Adrenal gland (tissue), 19 donors: ENCODE measurements at places on chromosomes 3 and 15. TPM values are rescaled to one million over a fixed set of nuclear protein-coding genes. Genes with fewer than 3 reads are reported as not detected.

GRCh38 chr15:82306791-82307713 is 42.2 kb downstream of the GOLGA6L10 start:
- no peak overlapping the region for H3K4me3 ChIP-seq
- H3K36me3 ChIP-seq, result no peaks in the 10 kb centered on the region
- H3K4me1 ChIP-seq, result no peaks in the 10 kb centered on the region
- no peak overlapping the region for H3K27ac ChIP-seq

The ASB14 gene
- total RNA-seq, result not detected

The CACNA2D2 gene
- total RNA-seq, result 0.79 TPM

- no peaks in the 10 kb centered on the region for H3K4me1 ChIP-seq
- no peak overlapping the region for H3K4me3 ChIP-seq
- DNase-seq, result no peak
- H3K27ac ChIP-seq, result no peak overlapping the region
- H3K27me3 ChIP-seq, result no peaks in the 10 kb centered on the region
These were observed 180.3 kb downstream of the MYRIP start for GRCh38 chr3:39989746-39990145.

GRCh38 chr15:59741274-59741906 is 52.3 kb upstream of the BNIP2 start:
- H3K27ac ChIP-seq, result no peak overlapping the region
- no peak overlapping the region for H3K4me3 ChIP-seq
- H3K4me1 ChIP-seq, result no peaks in the 10 kb centered on the region

The CRABP1 gene
- total RNA-seq, result 2.4 TPM

DNA sequence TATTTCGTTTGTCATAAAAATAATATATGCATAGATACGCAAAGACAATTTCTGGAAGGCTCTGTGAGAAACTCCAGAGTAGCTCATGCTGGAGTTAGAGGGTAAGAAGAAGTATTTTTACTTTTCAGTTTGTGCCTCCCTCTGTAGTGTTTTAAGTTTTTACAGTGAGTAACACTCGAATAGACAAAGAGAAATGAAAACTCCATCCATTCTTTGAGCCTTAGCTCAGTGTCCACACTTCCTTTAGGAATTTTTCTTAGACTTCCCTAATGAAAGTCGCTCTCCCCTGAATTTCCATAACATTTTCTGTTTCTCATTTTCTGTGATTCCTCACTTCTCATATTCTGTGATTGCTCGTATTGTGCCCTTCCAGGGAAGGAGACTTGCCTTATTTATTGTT is 2.1 kb downstream of the BLOC1S6 start:
- H3K27ac ChIP-seq, result no peak overlapping the region
- no peak for DNase-seq
- no peaks in the 10 kb centered on the region for H3K36me3 ChIP-seq
- peaks cover 40% of the 10 kb centered on the region for H3K4me1 ChIP-seq
- H3K4me3 ChIP-seq, result no peak overlapping the region
- no peaks in the 10 kb centered on the region for H3K27me3 ChIP-seq

GRCh38 chr3:10401990-10402761 is 81.3 kb upstream of the SEC13 start:
- no peaks in the 10 kb centered on the region for H3K36me3 ChIP-seq
- DNase-seq, result no peak
- H3K27ac ChIP-seq, result no peak overlapping the region

The FAM81A gene
- total RNA-seq, result not detected

The SLC7A14 gene
- total RNA-seq, result 2.5 TPM

DNA sequence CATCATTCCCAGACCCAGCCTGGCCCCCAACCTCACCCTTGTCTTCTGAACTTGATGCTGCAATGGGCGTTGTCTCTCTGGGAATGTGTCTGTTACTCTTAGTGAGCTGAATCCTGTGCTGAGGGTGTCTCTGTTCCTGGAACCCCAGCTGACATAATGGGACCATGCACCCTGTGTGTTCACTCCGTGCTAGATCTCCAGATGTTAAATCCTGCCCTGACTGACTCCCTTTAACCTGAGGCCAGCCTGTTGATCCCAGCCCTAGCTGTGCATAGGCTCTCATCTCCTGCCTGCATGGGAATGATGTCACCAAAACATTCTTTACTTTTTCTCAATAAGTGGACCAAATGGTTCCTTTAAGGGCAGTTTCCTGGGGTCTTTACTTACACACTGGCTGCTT is 48.0 kb upstream of the UMPS start:
- H3K4me1 ChIP-seq, result no peaks in the 10 kb centered on the region
- no peaks in the 10 kb centered on the region for H3K27me3 ChIP-seq
- no peaks in the 10 kb centered on the region for H3K36me3 ChIP-seq
- H3K27ac ChIP-seq, result no peak overlapping the region

DNA sequence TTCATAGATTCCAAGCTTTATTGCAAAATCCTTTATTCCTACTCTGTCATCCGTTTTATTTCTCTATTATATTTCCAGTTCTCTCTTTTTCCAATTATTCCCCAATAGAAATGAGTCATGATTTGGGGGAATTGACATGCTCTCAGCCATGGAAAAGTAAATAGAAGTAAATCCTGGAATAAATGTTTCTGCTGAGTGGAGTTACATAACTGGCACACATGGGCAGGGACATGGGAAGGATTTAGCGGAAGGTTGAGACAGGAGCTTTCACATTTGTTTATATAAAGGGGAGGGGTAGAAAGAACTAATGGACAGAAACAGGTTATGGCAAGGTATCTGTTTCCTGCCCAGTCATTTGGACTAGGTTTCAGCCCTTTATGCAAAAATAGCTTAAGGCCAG is 221.6 kb downstream of the PLOD2 start:
- no peaks in the 10 kb centered on the region for H3K27me3 ChIP-seq
- no peak for DNase-seq
- no peaks in the 10 kb centered on the region for H3K36me3 ChIP-seq
- H3K4me3 ChIP-seq, result no peak overlapping the region

DNA sequence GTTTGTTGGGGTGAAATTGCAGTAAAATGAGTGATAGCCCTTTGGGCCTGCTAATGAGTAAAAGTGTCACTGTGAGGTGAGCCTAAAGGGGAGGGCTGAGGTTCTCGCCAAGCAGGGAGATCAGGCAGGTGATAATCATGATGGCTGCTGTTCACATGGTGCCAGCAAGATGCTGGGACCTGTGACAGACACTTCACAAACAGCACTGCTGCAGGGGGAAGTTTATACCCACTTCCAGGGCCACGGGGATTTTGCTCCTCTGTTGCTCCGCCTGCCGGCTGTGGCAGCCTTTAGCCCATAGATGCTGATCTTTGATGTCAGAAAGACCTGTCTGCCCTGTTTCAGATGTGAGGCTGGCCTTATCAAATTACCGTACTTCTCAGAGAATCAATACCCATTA is 96.7 kb downstream of the SV2B start:
- H3K27me3 ChIP-seq, result no peaks in the 10 kb centered on the region
- H3K27ac ChIP-seq, result no peak overlapping the region
- no peak overlapping the region for H3K4me3 ChIP-seq
- H3K36me3 ChIP-seq, result no peaks in the 10 kb centered on the region
- no peak for DNase-seq

The CIB2 gene
- total RNA-seq, result 9.1 TPM
